HS-5 (cell line): ENCODE measurements at places on chromosomes 7 and 10.

DNA sequence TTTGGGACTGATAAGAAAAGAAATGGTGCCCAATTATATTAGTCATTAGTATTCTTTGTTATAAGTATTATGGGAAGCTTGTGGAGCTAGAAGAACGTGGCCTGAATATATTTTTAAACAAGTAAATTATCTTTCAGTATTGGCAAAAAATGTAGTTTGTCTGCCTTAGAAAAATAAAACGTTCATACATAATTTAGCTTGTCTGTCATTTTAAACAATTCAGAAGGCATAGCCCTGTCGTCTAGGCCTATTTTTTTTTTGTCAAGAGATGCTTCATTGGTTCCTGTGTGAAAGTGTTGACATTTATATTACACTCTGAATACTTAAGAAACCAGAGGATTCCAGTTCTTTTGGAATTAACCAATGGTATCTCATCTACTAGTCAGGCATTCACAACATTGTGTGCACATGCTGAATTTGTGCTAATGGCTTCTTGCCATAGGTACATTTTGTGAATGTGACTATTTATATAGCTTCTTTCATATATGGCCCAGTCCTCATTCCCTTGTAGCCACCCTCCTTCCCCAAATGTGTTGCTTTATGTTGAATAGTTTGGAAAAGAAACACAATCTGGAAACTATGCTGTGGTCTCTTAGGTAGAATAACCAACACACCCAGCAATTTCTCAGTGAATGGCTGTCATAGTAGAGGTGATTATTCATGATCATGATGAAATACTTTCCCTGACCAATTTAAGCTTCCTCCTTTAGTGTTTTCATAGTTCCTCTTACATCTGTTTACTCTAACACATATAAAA lies 435.8 kb downstream of the EXOC4 start:
- DNase-seq: no peak

GRCh38 chr10:50234486-50234885 lies 16.8 kb downstream of the ASAH2 start:
- DNase-seq: no peak

- DNase-seq: no peak
Measured at GRCh38 chr10:43452356-43452914, 15.5 kb downstream of the ZNF487 start.

DNA sequence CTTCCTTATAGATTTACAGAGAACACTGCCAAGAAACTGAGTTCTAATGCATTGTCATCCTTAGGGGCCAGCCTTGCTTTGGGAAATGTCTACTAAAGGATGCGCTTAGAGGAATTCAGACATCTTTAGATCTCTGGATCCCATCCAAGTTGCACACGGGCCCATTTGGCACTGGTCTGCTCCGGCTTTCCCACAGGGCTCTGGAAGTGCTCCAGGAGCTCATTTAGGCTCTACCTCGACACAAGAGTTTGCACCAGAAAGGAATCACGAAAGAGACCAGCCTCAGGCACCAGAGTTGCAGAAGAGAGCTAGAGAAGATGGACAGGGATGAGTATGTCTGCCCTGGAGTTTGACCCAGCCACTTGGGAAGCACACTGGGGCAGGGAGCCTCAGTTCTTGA lies 150.1 kb upstream of the TMEM72 start:
- DNase-seq: no peak

DNA sequence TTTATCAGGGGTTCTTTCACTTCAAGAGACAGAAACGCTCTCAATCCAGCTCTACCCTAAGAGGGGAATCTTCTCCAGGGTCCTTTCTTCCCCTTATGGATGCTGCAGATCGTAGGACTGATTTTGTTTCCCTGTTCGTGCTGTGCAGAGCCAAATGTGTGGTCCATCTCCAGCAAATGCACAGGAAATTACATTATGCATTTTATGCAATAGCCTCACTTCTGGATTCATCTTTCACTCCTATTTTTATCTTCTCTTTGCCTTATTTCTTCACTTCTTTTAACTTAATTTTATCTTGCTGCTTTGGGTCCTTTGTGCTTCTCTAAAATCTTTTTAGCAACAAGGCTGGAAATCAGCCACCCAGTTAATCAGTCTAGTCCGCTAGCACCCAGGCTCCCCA lies 184.5 kb upstream of the INHBA start:
- DNase-seq: no peak

- no peak for DNase-seq
Measured at GRCh38 chr10:6786579-6787031, 206.5 kb upstream of the PRKCQ start.

DNA sequence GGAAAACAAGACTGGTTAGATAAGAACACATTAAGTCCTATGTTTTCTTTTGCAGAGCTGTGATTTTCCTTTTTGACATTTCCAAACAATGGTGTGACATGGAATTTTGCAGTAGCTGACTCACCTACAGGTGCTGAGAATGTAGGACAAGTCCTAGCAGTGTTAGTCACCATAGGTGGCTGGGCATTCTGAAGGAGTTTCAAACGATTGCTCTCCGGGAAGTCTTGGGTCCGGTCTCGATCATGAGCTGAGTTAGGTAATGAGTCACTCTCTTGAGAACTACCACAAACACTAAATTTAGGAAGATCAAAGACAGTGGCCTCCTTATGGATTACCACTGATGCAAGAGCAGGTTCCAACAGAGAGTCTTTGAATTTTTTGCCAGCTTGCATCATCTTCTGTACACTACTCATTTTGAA lies 3.6 kb downstream of the FIGNL1 start:
- peak; percentile 70 for DNase-seq

GRCh38 chr10:126301701-126302475 lies 86.4 kb downstream of the ADAM12 start:
- no peak for DNase-seq

DNA sequence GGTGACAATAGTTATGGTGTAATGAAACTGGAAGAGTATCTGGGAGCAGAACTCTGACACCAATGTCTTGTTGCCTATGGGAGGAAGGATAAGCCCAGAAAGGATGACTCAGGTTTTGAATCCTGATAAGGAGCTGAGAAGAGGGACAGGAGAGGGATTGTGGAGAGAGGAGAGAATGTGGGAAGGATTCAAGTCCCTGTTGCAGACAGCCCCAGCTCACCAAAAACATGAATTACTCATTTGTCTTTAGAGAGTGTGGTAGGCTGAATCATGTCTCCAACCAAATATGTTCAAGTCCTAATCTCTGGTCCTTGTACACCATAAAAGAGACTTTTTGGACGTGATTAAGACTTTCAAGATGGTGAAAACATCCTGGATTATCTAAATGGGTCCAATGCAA lies 206.9 kb upstream of the PHYHIPL start:
- DNase-seq: no peak

GRCh38 chr10:89695307-89695706 lies 6.1 kb upstream of the KIF20B start:
- DNase-seq: no peak

DNA sequence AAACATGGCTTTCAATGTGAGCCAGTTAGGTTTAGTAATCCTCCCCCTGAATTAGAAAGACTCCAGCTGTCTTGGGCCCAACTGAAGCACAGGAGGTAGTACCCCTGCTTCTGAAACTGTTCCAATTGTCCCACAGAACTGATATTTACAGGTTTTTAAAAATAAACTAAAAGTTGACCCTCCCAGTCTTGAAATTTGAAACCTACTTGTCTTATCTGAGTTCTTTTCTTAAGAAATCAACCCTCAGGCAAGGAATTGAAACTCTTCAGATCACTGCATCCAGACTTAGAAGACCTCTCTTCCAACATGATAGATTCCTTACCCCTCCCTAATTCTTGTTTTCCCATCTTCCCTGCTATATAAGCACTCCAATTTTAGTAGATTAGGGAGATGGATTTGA lies 13.3 kb upstream of the ARHGAP21 start:
- no peak for DNase-seq

DNA sequence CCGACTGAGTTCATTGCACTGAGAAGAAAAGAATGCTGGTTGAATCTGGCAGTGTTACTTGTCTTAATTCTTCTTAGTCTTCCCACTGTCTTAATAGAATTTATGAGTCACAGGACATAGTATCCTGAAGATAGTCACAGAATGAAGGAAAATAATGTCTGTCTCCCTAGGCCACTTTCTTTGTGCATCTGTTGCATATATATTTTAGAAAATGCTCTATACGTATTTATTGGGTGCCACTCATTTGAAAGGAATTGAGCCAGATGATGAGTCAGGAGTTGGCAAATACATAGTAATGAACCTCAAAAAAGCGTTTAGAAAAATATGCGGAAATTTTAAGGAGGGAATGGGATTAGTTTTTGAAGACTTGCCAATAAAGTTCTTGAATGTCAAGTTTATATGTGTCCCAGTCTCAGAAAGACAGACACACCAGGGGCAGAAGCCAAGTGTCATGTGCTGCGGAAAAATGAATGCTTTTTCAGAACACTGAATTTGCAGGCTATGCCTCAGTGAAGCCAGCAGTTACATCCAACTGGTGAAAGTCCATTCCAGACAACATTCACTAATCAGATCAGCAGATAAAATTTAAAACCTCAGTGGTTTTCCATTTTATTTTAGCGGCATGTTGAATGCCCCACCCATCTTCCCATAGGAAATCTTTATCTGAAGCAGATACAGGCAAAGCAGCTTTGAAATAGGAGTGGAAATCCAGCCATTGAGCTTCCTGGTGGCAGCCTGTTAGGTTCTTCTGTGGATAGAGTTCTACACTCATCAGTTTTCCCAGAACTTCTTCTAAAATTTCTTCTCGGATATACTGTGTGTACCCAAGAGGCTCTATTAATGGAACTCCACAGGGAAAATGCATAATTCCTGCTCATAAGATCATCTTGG lies 308.4 kb downstream of the BICC1 start:
- peak; percentile 60 for DNase-seq

DNA sequence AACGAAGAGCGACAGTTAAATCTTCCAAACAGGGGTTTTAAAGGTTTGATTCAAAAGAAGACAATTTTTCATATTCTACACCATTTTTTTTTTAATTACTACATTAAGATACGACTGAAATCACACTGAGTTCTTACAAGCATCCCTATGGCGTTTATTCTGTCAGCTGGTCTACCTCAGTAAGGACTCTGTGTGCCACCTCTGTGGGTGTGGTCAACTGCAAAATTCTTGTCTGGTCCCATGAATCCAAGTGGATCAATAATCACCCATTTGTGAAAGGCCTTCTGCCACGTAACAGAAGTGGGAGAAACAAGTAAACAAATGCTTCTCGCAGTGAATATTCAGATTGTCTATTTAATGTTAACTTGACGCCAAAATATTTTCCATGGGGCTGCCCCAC lies 104.1 kb downstream of the GRB10 start:
- DNase-seq: no peak

GRCh38 chr7:51249991-51250390 lies 66.6 kb downstream of the COBL start:
- DNase-seq: no peak

- no peak for DNase-seq
Measured at GRCh38 chr7:87220734-87221215, 1.2 kb upstream of the TMEM243 start.

DNA sequence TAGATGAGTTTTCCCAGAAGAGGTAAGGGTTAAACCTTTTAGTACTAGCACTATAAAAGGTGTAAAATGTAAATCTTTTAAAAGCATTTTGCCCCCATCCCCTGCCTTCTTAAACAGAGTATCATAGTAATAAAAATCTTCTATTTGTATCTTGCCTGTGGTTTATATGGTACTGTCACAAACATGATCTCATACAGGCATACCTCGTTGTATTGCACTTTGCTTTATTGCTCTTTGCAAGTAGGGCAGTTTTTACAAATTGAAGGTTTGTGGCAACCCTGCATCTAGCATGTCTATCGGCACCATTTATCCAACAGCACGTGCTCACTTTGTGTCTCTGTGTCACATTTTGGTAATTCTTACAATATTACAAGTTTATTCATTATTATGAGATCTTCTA lies 198.8 kb upstream of the YAE1 start:
- DNase-seq: no peak

GRCh38 chr7:137903382-137904169 lies 56.8 kb upstream of the DGKI start:
- DNase-seq: no peak

- DNase-seq: no peak
Measured at GRCh38 chr7:13953368-13953767, 36.1 kb downstream of the ETV1 start.

GRCh38 chr7:27868131-27868550 lies 128.2 kb downstream of the TAX1BP1 start:
- peak; percentile 6 for DNase-seq

GRCh38 chr7:2404714-2405119 lies 1.3 kb downstream of the CHST12 start:
- DNase-seq: no peak

- DNase-seq: no peak
Measured at GRCh38 chr10:11011984-11012383, 5.7 kb upstream of the CELF2 start.

- DNase-seq: no peak
Measured at GRCh38 chr7:100038326-100038725, 11.2 kb upstream of the ZSCAN21 start.

DNA sequence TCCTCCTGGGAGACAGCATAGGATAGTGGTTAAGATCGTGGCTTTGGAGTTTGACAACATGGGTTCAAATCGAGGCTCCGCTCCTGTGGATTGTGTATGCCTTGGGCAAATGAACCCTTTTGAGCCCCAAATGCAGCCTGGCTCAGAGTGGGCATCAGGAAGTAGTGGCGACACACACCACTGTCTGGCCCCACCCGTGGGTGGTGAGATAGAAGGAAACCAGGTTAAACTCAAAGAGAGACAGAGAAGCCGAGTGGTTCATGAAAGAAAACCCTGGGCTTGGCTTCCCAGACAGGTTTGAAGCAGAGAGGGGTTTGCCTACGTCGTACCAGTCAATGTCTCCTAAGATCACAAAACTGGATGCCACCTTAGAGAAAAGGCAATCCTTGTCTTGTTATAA lies 57.7 kb downstream of the PRTFDC1 start:
- DNase-seq: no peak

GRCh38 chr7:158562517-158562916 lies 25.1 kb downstream of the PTPRN2 start:
- DNase-seq: no peak

DNA sequence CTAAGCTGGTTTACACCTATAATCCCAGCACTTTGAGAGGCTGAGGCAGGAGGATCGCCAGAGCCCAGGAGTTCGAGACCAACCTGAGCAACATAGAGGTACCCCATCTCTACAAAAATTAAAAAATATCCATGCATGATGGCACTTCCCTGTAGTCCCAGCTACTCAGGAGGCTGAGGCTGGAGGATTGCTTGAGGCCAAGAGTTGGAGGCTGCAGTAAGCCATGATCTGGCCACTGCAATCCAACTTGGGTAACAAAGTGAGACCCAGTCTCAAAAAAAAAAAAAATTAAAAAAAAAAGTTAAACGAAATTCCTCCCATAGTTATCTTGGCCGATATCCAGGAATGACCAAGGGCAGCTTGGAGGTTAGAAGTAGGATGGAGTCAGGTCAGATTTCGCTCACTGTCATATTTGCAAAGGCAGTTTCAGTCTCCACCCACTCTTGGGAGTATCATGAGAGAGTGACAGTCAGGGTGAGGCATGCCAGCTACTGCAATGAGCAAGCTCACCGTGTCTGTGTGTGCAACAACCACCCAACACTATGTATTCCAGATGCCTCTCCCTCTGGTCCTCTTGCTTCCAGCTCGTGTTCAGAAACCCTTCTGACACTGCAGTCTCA lies 6.0 kb upstream of the ZDHHC4 start:
- DNase-seq: no peak

GRCh38 chr10:117946525-117947070 lies 100.1 kb downstream of the RAB11FIP2 start:
- peak; percentile 56 for DNase-seq

GRCh38 chr10:11824825-11825224 lies 1.7 kb downstream of the PROSER2 start:
- DNase-seq: no peak
